ENCODE measurements at places on chromosomes 7 and 10.

- DNase-seq, result no peak
Measured at GRCh38 chr7:159328096-159328495, 183.4 kb upstream of the VIPR2 start.

- no peak for DNase-seq
Measured at GRCh38 chr7:22195397-22196172, 161.4 kb downstream of the RAPGEF5 start.

- peak; percentile 21 for DNase-seq
Measured at GRCh38 chr7:14207138-14207537, 217.7 kb upstream of the ETV1 start.

- DNase-seq, result no peak
Measured at GRCh38 chr7:109895536-109895935, 1195.4 kb upstream of the LRRN3 start.

DNA sequence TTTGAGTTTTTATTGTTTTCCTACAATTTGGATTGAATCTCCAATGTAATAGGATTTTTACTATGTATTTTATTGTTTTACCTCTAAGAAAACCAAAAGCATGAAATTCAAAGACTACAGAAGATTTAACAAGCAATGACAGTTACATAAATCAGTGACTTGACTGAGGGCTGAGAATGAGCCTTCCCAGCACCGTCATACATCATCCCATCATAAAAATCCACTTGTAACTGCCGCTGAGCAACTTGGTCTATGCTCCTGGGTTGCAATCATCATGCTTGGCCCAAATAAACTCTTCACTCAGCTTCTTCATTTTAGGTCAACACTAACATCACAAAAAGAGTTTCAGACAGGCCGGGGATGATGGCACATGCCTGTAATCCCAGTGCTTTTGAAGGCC lies 13.5 kb downstream of the LARP4B start:
- DNase-seq, result no peak

- peak; percentile 9 for DNase-seq
Measured at GRCh38 chr7:158263110-158263963, 324.3 kb downstream of the PTPRN2 start.

DNA sequence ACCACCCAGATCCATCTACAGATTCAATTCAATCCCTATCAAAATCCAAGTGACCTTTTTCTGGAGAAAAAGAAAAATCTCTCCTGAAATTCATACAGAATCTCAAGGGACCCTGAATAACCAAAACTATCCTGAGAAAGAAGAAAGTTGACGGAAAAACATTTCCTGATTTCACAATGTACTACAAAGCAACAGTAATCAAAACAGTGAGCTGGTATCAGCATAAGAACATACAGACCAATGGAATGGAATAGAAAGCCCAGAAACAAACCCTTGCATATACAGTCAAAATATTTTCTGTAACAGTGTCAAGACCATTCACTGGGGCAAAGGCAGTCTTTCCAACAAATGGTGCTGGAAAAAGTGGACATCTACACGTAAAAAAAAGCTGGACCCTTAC lies 89.9 kb downstream of the JMJD1C start:
- DNase-seq, result no peak

DNA sequence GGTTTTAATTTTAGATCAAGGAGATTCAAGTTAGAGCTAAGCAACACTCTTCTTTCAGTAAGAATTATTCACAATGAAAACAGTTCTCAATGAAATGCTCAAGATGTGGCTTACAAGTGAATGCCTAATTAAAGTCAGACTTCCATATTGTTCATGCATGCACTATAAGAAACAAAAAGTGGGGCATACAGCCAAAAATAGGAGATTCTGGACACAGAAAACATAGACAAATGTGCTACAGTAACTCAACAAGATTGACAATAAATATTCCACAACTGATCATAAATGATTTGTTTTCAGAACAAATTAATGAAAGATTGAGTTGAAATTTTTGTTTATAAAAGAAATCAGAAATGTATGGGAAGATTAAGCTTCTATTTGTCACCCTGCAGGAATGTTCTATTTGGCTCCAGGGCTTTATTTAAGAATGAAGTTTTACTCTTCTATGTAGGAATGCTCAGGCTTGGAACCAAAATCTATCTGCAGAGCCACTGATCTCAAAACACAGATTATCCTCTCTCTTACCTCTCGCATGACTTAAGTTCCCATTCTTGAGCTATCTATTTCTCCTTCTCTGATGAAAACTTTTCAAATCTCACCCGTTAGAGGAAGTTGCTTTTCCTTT lies 89.0 kb upstream of the PIP4K2A start:
- DNase-seq, result no peak

- DNase-seq, result no peak
Measured at GRCh38 chr7:131488361-131488760, 68.1 kb downstream of the PODXL start.

- no peak for DNase-seq
Measured at GRCh38 chr7:69620063-69620462, 21.8 kb downstream of the AUTS2 start.

- no peak for DNase-seq
Measured at GRCh38 chr10:89954061-89954460, 252.7 kb downstream of the KIF20B start.

GRCh38 chr7:143485094-143485493 lies 7.4 kb downstream of the TAS2R41 start:
- no peak for DNase-seq

DNA sequence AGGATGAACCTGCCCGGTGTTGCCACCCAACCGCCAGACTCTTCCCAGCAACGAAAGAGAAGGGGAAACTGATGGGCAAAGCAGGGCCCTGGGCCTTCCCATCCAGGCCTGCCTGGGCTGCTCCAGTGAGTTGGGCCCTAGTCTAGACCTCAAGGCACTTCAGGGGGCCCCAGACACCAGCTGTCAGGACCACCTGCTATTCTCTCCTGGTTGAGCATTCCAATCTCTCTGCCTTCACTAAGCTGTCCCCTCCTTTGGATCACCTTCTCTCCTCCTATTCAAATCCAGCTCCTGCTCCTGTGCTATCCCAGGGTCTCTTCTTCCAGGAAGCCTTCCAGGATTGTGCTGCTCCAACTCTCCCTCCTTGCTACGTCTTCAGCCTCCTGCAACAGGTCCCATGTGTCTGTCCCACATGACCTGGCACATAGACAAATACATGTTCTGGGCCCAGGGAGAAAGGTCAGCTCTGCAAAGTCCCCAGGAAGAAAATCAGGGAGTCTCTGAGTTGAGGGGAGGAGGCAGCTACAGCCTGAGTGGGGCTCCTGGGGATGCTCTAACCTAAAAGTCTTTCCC lies 3.1 kb downstream of the STX1A start:
- DNase-seq, result no peak

DNA sequence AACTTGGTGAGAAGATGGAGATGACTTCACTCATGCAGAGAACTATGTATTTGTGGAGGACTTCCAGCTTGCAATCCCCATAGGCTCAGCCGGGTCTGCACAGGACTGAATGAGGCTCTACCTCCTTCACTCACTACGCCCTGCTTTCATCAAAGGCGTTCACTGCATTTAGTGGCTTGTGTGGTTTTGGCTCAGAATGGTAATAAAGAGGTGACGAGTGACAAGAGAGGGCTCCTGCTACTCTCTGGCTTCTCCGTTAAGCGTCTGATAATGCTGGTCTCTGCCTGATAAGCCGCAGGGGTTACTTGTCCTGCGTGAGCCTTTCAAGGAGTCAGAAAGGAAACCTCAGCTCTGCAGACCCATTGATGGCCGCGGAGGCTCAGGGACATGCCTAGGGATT lies 343.4 kb downstream of the PRPF18 start:
- DNase-seq, result no peak

DNA sequence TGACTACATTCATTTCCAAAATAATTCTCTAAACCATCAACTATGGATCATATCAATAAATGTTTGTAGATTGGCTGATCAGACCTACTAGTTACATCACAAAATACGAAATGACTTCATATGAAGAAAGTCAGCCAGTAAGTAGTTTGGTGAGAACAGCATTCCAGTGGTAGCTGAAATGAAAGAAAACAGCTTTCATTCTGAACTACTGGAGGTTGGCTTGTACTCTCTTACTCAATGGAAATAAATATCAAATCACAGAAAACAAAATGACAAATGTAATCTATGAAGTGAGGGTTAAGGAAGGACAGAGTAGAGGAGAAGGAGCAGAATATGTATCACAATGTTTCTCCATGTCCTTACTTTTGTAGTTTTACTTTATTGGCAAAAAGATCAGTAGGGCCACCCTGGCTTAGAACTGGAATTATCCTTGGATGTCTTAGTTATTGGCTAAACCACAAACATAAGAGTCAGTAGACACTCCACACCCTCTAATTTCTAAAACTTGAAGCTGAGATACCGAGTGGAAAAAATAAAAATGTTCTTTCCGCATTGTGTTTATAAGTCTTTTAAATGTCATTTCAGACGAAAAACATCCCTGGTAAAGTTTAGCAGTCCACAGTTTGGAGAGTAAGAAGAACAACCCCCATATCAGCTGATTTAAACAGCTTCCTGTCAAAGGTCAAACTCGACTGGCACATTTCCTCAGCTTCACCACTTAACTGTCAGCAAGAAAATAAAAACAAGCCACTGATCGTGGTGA lies 74.0 kb upstream of the DGKI start:
- DNase-seq, result no peak

- no peak for DNase-seq
Measured at GRCh38 chr10:23386052-23386451, 41.5 kb upstream of the C10orf67 start.

- no peak for DNase-seq
Measured at GRCh38 chr7:123484199-123484598, 50.2 kb downstream of the IQUB start.

- DNase-seq, result no peak
Measured at GRCh38 chr7:8413600-8413999, 19.8 kb upstream of the NXPH1 start.

GRCh38 chr7:157619753-157620525 lies 283.1 kb downstream of the DNAJB6 start:
- DNase-seq, result no peak

DNA sequence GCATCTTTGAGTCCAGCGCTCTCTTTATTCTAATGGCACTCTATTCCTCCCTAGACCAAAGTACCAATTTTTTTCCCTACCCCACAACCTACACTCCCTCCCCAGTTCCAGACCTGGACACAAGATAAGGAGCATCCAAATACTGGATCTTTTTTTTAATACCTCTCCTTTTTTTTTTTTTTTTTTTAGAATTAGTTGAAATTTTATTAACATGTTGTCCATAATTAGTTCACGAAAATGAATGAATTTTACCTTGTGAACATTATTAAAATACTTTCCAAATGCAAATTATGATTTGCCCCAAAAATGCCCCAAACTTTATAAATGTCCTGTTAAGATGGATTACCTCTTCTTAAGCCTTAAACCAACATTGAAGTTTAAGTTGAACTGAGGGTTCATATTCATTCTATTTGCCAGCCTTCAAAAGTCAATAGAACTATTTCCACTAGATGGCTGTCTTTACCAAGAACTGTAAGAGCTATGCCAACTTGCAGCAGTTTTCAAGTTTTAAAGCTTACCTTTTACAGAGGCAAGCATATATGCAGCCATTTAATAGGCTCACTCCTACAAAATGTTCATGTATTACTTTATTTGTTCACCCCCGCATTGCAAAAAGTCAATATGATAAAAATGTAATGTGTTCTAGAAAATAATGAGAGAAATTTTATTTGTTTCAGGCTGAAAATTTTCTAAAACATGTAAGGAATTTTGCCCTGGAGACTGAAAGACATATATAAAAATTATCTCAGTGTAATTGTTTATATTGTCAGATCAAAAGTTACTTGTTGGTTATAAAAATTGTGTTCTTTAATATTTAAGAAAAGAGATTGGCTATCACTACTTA lies 39.7 kb upstream of the TNKS2 start:
- DNase-seq, result no peak

DNA sequence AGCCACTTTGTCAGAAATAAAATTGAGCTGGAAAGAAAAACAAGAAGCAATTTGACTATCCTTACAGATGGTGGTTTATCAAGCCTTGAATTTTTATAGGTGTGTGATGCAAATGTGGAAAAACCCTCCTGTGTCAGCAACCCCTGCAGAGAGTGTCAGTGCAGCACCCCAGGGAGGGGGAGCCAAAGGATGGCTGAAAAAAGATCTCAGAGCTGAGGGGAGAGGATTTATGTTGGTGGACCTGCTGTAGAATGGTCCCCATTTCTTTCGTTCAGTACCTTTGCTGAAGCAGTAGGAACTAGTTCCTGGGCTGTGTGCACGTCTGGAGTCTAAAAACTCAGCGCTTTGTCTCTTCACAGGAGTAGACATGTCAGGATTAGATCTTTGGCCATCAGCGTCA lies 239.0 kb downstream of the PHTF2 start:
- no peak for DNase-seq

DNA sequence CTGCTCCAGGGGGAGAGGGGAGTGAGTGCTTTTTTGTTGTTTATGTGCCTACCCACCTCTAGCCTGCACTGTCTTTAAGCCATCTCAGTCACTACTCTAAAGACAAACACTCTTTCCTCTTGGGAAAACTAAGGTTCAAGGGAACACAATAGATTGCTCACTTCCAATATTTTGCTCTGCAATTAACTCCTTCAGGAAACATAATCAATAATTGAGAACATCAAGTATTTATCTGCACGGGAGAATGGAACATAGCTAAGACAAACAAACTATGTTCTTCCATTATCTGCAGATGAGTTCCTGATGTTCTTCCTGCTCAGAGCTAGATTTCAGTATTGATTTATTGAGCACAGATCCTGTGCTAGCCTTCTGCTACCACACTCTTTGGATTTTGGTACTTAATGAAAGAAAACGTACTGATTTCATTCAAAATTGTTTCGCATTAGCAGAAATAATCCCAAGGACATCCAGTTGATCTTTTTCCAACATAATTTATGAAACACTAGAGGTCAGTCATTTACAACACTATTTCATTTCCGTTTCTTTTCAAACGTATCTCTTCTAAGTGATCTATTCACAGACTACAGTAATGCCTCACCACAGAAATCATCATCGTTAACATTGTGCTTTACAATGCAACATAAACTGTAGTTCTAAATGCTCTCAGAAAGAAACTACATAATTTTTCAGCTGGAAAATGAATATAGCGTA lies 8.3 kb downstream of the NEBL start:
- DNase-seq, result no peak

DNA sequence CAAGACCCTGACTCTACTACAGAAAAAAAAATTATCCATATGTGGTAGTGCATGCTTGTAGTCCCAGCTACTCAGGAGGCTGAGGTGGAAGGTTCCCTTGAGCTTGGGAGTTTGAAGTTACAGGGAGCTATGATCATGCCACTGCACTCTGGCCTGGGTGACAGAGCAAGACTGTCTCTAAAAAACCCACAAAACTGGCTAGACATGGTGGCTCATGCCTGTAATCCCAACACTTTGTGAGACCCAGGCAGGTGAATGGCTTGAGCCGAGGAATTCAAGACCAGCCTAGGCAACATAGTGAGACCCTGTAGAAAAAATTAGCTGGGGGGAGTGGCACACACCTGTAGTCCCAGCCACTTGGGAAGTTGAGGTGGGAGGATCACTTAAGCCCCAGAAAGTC lies 32.9 kb upstream of the CHST3 start:
- DNase-seq, result no peak

DNA sequence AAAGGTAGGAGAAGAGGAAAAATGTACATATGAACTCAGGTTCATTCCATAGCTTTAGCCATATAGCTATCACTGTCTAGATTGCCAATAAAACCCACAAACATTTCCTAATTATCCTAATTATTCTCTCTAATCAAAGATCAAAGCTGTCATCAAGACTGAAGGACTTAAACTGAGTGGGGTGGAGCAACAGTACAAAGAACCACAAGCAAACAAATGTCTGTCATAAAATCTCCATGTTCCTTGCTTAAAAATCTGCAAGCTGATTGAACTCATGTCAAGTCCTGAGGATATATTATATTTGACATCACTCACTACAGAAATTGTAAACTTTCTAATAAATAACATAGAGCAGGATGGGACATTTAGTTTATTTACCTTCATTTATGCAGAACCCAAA lies 315.9 kb downstream of the SNX13 start:
- DNase-seq, result no peak

GRCh38 chr7:131493581-131493980 lies 62.8 kb downstream of the PODXL start:
- DNase-seq, result no peak
